ENCODE measurements at places on chromosomes 1 and 21. TPM values are rescaled to one million over a fixed set of nuclear protein-coding genes. Genes with fewer than 3 reads are reported as not detected.

The PGBD2 gene
- 16.9 TPM for total RNA-seq

DNA sequence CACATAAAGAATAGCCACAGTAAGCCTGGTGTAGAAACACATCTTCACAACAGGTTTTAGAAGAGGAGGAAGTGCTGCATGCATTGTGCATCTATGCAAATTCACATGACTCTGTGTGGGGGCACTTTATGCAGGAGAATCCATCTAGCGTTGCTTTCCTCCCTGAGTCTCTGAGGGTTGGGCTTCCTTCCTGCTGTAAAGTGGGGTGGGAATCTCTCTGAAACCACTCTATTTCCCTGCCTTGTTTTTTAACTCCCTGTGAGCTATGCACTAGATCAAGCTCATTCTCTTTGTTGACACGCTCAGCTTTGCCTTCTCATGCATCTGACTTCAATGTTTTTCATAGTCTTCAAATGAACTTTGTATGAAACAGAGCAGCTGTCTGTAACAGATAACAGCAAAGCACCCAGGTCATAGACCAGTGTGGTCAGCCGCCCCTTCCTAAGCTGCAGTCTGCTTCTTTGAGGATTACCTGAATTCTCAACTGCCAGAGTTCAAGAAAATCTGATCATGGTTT lies 102.7 kb upstream of the DPH5 start:
- H3K27ac ChIP-seq, result peak overlapping the region; percentile 22
- DNase-seq, result no peak
- no peak overlapping the region for H3K4me3 ChIP-seq
- no peaks in the 10 kb centered on the region for H3K36me3 ChIP-seq
- no peaks in the 10 kb centered on the region for H3K27me3 ChIP-seq

- no peaks in the 10 kb centered on the region for H3K27me3 ChIP-seq
- no peaks in the 10 kb centered on the region for H3K4me1 ChIP-seq
- no peak for DNase-seq
- H3K27ac ChIP-seq, result no peak overlapping the region
Measured at GRCh38 chr21:25963181-25963580, 207.4 kb downstream of the APP start.

DNA sequence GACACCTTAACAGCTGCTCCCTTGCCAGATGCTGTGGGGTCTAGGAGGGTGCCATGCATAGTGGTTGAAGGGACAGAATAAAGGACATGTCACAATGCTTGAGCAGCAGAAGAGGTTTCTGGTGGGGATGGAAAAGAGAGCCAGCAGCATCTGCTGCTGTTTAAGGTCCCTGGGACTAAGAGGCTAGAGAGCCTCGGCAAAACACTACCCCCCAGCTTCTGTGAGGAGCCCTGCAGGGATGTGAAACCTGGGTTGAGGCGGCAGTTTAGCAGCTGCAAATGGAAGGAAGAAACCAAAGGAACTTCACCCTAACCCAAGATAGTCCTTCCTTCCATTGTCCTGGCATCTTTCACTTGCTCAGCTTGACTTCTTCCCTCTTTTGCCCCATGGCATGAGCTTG lies 39.4 kb downstream of the PLXNA2 start:
- DNase-seq, result no peak
- H3K27me3 ChIP-seq, result no peaks in the 10 kb centered on the region

- H3K4me3 ChIP-seq, result no peak overlapping the region
- no peaks in the 10 kb centered on the region for H3K27me3 ChIP-seq
- no peaks in the 10 kb centered on the region for H3K4me1 ChIP-seq
- no peak for DNase-seq
Measured at GRCh38 chr1:93715529-93716126, 34.0 kb upstream of the BCAR3 start.

- no peaks in the 10 kb centered on the region for H3K27me3 ChIP-seq
- H3K4me1 ChIP-seq, result no peaks in the 10 kb centered on the region
- DNase-seq, result no peak
- H3K36me3 ChIP-seq, result no peaks in the 10 kb centered on the region
- H3K27ac ChIP-seq, result no peak overlapping the region
Measured at GRCh38 chr1:179971563-179972496, 17.2 kb downstream of the CEP350 start.

DNA sequence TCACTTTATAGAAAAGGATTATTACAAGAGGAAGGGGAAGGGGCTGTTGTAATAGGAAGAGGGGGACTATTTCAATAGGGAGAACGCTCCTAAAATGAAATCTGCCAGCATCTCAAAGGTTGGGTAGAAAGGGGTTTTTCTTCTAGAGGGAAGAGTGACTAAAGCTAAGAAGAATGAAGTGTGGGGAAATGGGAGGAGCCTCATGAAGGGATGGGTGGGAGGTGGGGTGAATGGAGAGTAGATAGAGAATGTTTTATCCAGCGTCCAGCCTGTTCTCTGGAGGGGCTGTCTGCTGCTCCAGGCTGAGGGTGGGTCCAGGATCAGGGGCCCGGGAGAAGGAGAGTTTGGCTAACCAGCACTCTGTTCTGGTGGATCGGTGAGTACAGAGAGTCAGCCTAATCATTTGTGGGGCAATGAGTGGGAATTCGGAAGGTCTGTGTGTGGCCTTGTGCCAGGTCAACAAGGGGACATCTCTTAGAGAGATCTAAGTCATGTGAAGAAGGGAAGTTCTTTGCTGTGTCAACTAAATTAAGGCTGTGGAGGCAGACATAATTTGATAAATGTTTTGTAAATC lies 25.2 kb downstream of the VN1R5 start:
- H3K27ac ChIP-seq, result no peak overlapping the region
- no peaks in the 10 kb centered on the region for H3K4me1 ChIP-seq
- H3K36me3 ChIP-seq, result no peaks in the 10 kb centered on the region
- no peak overlapping the region for H3K4me3 ChIP-seq
- no peaks in the 10 kb centered on the region for H3K27me3 ChIP-seq
- DNase-seq, result no peak

- H3K27me3 ChIP-seq, result no peaks in the 10 kb centered on the region
- peak; percentile 91 for DNase-seq
- H3K4me3 ChIP-seq, result peak within 1 kb of the TSS; percentile 87
Measured at GRCh38 chr21:34073032-34073748, at the start of the genes MRPS6 and SLC5A3. MRPS6 (plus strand) TSS chr21:34073578; CDS start chr21:34073701, 123 bp downstream. SLC5A3 (plus strand) TSS chr21:34073578; CDS start chr21:34095199, 21,621 bp downstream.

GRCh38 chr1:93888900-93889299 lies 9.9 kb upstream of the DNTTIP2 start:
- no peak overlapping the region for H3K27ac ChIP-seq
- DNase-seq, result no peak
- H3K36me3 ChIP-seq, result peaks cover 30% of the 10 kb centered on the region
- H3K4me1 ChIP-seq, result no peaks in the 10 kb centered on the region
- no peak overlapping the region for H3K4me3 ChIP-seq

DNA sequence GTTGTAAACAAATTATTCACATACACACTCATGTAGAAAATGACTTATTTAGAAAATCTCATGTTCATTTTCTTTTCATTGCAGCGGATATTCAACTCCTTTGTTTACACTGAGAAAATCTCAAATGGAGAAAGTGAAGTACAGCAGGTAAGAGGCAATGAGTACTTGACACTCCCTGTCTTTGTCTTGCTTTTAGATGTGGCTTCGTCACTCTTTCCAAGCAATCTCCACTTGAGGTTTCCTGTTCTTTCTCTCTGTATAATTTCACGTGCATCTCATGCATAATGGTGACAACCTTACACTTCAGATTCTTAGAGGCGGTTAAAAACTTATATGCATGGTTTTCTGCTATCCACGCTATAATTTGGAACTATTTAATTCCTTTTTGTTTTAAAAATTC lies 80.6 kb downstream of the CACHD1 start:
- no peaks in the 10 kb centered on the region for H3K4me1 ChIP-seq
- no peaks in the 10 kb centered on the region for H3K36me3 ChIP-seq
- no peaks in the 10 kb centered on the region for H3K27me3 ChIP-seq
- DNase-seq, result no peak
- H3K4me3 ChIP-seq, result no peak overlapping the region

DNA sequence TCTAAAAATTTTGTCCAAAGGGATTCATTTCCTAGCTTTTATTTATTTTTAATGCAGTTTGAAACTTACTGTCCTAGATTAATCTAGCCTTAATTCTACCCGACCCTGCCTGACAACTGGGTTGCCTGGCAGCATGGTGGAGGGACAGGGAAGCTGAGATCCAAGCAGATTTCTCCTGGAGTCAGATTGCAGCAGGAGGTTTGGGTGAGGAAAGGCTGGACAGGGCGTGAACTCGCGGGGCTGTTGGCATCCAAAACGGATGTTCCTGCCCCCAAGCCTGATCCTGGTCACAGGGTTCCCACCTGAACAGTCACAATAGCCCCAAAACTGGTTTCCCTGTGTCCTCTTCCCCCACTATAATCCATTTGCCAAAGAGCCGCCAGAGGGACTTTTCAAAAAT lies 23.2 kb downstream of the TCEA3 start:
- H3K27ac ChIP-seq, result no peak overlapping the region
- no peak overlapping the region for H3K4me3 ChIP-seq
- DNase-seq, result no peak
- no peaks in the 10 kb centered on the region for H3K27me3 ChIP-seq
- no peaks in the 10 kb centered on the region for H3K36me3 ChIP-seq
- H3K4me1 ChIP-seq, result no peaks in the 10 kb centered on the region
